Chondrocyte (in vitro differentiated cells): ENCODE measurements at places on chromosomes 1 and 21. TPM values are rescaled to one million over a fixed set of nuclear protein-coding genes. Genes with fewer than 3 reads are reported as not detected.

The DFFB gene
- 5.8 to 8.2 TPM (median 7.3 TPM) in 3 replicates for total RNA-seq

- DNase-seq: no peak
Observed at GRCh38 chr1:235093013-235093695, 35.5 kb downstream of the TOMM20 start.

The DIRAS3 gene
- total RNA-seq: 0.30 to 0.62 TPM (median 0.36 TPM) in 3 replicates

GRCh38 chr1:95022644-95022926 is 50.2 kb downstream of the ALG14 start:
- no peak for DNase-seq

DNA sequence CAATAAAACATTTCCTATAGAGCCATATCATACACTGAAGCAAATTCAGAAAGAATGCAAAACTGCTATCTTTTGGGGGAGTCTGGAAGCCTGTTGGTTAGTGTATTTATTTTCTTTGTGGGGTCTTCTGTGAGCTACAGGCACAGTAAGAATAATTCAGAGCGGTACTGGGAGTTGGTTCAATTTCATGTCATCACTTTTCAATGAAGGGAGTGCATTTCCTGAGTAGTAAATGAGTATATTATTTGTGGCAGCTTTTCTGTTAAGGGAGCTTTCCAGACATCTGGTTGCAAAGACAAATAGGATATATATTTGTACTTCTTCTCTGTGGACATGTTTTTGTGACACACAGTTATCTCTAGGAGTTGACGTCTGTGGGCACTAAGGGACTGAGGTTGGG is 130.6 kb downstream of the HUNK start:
- DNase-seq: no peak

GRCh38 chr1:216892581-216893160 is 169.4 kb upstream of the ESRRG start:
- no peak for DNase-seq

The ERVH48-1 gene
- total RNA-seq: not detected in 3 replicates

The CD164L2 gene
- total RNA-seq: not detected in 3 replicates

- DNase-seq: no peak
Observed at GRCh38 chr1:54604572-54605370, 18.6 kb downstream of the FAM151A start.

GRCh38 chr1:53617382-53617781 is 121.6 kb downstream of the GLIS1 start:
- DNase-seq: peak; percentile 30

DNA sequence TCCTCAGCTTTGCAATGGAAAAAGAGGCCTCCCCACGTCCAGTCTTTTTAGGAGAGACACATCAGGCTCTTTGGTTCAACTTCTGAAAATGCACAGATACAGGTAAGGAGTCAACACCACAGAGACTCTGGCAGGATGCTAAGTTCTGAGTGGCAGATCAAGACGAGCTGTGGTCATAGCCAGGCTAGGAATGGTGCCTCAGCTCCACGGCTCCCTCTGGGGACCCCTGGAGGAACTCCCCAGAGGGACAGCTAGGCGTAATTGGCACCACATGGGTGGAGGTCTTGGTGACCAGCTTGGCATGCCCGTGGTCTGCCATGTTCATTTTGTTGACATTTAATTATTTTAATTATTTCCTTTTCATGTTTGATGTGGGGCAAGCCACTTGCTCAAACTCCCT is 206.1 kb downstream of the KAZN start:
- no peak for DNase-seq

The CIART gene
- total RNA-seq: 3.1 to 3.9 TPM (median 3.1 TPM) in 3 replicates

- no peak for DNase-seq
Observed at GRCh38 chr1:103517380-103518047, 8.0 kb upstream of the RNPC3 start.

- DNase-seq: no peak
Observed at GRCh38 chr1:38326856-38327255, 280.3 kb upstream of the POU3F1 start.

- DNase-seq: no peak
Observed at GRCh38 chr1:62599044-62599443, 1.7 kb downstream of the ANGPTL3 start.

The FALEC gene
- 1.2 TPM in 1 of 3 replicates, not detected in the others for total RNA-seq

DNA sequence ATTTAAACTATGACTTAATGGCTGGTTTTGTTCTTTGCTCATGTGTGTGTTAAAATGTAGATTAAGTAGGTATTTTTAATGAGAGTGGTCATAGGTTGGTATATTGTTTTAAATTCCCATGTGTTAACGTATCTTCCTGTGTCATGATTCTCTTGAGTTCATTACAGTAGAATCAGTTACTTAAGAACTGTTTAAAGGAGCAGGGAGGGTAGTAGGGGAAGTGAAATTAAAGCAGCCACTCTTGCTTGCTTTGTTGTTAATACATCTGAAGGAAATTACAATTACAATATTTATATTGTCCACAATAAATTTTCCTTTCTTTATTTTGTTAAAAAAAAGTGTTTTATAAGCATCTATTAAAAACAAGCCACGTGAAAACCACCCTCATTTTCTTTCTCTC is 119.2 kb upstream of the KIAA1614 start:
- DNase-seq: no peak

The RAB42 gene
- total RNA-seq: 1.3 to 2.6 TPM (median 2.3 TPM) in 3 replicates

DNA sequence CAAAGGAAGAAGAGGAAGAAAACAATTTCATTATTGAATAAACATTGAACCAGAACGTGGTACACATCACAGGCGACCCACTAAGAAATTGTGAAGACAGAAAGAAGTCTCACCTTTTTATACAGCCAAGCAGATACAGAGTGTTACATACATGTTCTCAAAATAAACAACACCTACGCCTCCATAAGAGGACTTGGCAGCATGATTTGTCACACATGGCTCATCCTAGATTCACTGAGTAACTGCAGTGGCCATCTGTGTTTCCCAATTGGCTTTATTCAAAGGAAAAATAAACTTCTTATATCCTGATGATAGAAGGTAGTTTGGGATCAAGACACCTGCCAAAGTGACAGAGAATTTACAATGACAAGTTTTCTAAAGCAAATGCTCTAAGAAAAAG is 7.6 kb upstream of the KRTAP19-8 start:
- no peak for DNase-seq

The HSPA6 gene
- 0.75 to 1.0 TPM in 2 of 3 replicates, not detected in the other for total RNA-seq

- DNase-seq: no peak
Observed at GRCh38 chr1:155984341-155984740, 6.0 kb upstream of the ARHGEF2 start.

- DNase-seq: no peak
Observed at GRCh38 chr1:244006961-244007360, 44.1 kb upstream of the ZBTB18 start.

The CRYAA gene
- not detected in 3 replicates for total RNA-seq

GRCh38 chr1:215730600-215730999 is 163.5 kb downstream of the KCTD3 start:
- DNase-seq: no peak

The EPHB2 gene
- 44.6 to 57.5 TPM (median 48.0 TPM) in 3 replicates for total RNA-seq

The TRIM45 gene
- 5.3 to 6.3 TPM (median 6.0 TPM) in 3 replicates for total RNA-seq

The OSCP1 gene
- total RNA-seq: 4.5 to 7.3 TPM (median 6.2 TPM) in 3 replicates
